ENCODE measurements at places on chromosomes 3 and 15.

DNA sequence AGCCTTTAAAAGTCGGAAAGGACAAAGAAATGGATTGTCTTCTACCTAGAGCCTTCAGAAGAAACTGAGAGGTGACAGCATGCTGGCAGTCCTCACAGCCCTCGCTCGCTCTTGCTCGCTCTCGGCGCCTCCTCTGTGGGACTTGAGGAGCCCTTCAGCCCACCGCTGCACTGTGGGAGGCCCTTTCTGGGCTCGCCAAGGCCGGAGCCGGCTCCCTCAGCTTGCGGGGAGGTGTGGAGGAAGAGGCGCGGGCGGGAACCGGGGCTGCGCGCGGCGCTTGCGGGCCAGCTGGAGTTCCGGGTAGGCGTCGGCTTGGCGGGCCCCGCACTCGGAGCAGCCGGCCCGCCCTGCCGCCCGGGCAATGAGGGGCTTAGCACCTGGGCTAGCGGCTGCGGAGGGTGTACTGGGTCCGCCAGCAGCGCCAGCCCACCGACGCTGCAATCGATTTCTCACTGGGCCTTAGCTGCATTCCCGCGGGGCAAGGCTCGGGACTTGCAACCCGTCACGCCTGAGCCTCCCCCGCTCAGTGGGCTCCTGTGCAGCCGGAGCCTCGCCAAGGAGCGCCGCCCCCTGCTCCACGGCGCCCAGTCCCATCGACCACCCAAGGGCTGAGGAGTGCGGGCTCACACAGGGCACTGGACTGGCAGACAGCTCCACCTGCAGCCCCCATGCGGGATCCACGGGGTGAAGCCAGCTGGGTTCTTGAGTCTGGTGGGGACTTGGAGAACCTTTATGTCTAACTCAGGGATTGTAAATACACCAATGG, 953.8 kb upstream of the GBE1 start:
- no peak for DNase-seq

- DNase-seq, result no peak
Measured at GRCh38 chr15:91652610-91653207, 200.8 kb upstream of the SLCO3A1 start.

GRCh38 chr3:62335196-62335595, 38.2 kb downstream of the FEZF2 start:
- DNase-seq, result no peak

- DNase-seq, result no peak
Measured at GRCh38 chr3:21464746-21465145, 286.3 kb downstream of the ZNF385D start.

- no peak for DNase-seq
Measured at GRCh38 chr3:142022381-142022780, 127.0 kb downstream of the TFDP2 start.

- no peak for DNase-seq
Measured at GRCh38 chr15:48501208-48501607, 144.3 kb downstream of the FBN1 start.

DNA sequence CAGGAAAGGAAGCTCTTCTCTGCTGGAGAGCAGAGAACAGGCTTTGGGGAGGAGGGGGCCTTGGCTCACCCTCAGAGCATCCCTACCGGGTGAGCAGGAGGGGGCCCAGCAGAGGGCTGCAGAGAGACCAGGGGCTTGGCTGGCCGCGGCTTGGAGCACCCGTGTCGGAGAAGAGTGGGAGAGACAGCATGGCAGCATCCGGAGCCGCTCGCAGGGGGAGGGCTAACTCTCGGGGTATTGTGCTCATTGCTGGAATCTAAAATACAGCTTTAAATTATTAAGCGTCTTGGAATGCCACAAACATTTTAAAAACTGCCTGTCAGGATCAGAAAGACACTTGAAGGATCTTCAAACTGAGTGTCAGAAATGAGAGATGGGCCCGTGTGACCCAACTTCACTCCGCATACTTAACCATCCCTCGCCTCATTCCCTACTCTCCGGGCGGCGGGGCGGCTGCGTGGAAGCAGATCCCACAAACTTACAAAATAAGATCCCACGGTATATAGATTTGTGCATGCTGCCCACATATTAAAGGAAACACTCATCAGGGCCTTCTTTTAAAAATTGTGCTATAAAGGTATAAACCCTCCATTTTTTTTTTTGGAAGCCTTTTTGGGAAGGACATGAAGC, 53.9 kb downstream of the EIF4E3 start:
- no peak for DNase-seq

DNA sequence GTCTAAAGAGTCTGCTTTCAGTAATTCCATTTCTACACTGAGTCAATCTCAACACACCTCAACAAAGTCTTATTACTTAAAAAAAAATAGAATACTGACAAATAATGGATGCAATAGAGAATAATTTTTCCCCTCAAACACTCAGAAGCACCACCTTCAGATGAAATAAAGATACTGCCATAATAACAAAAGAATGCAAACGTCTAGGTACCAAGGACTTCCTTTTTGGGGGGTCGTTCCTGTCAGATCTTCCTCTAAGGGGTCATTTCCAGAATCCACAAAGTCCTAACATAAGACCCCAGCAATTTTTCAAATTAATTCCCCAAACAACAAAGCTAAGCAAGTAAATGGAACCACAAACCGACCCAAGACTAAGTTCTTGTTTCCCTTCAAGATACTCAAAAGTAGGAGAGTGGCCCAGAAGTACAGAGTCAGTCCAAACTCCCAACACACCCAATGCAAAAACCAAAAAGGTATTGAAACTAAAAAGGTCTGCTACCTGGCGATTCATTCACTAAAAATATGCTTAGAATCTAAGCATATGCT, 1.3 kb downstream of the RYK start:
- DNase-seq, result no peak

DNA sequence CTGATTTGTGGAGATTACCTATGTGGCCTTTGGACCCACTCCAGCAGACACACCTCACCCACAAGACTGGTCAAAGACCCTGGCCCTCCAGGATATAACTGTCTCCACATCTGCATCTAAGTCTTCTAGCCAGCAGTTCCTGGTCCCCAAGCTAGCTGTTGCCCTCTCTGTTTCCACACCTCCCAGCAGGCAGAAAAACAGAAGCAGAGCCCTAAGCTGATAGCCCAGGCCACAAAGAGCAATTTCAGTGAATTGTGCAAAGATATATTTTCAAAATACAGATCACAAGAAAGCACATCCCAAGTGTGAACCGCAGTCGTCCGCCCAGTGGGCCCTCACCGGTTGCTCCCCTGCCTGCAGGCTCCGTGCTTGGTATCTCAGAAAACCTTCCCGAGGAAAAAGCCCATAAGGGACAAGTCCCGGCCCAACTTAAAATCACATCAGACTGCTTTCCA, 2.6 kb downstream of the TNIK start:
- DNase-seq, result no peak

- DNase-seq, result no peak
Measured at GRCh38 chr15:85331655-85332285, 48.6 kb upstream of the AKAP13 start.

DNA sequence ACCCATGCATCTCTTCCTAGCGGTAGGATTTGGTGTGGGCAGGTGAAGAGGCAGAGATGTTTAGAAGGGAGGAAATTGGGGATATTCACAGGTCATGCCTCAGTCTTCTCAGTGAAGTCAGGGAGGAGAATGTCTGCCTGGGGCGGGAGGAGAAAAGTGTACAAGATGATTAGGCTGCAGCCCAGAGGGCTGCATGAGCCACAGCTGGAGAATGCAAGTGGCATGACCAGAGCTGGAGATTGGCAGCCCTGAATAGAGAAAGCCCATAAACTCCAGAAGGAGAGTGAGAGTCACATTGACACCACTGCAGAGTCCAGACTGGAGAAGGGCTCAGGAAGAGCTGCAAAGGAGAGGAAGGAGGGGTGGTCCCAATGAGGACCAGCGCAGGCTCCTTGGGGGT, 22.6 kb downstream of the PDHB start:
- DNase-seq, result no peak

DNA sequence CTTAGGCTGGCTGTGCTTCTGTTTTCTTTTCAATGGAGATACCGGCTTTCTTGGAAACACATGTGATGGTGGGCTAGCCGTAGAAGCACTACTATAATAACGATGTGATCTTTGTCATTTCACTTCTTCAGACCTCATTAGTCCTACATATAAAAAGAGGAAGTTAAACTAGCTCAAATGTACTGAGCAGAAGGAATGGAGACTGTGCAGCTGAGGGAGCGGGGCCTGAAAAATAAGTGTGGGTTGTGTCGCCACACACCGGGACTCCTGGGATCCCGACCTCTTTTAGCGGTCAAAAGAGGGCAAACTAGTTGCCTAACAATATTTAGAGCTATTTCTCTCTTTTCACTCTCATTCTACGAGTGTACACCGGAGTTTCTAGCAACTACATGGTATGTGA, 1.0 kb upstream of the RNF7 start:
- DNase-seq, result no peak

- DNase-seq, result no peak
Measured at GRCh38 chr15:28873585-28874190, 12.1 kb upstream of the APBA2 start.

DNA sequence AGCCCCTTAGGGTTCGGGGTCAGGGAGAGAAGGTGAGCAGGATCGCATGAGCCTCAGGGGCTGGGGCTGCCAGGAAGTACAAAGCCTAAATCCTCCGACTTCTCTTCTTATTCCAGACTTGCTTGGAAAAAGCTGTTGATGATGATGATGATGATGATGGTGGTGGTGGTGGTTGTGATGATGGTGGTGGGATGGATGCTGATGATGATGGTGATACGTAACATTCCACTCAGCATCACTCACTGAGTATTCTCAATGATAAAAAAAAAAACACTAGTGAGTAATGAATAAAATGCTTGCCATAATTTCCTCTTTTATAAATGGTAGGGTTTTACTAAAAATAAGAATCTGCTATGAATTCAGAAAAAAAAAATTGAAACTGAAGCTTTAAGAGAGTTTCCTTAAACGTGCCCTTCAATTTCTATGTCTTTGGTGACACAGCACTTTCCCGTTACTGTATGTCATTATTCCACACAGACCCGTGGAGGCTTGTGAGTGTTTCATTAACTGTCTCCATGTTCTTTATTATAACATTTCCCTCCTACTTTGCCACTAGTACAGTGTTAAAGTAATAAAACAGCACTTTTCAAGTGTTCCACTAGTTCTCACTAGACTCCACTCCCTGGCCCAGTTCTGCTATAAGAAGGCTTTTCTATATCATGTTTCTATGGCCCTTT, 5.4 kb upstream of the ACAN start:
- no peak for DNase-seq

- DNase-seq, result no peak
Measured at GRCh38 chr15:99998661-99999101, 265.4 kb upstream of the LYSMD4 start.

- no peak for DNase-seq
Measured at GRCh38 chr3:42007785-42008184, 45.9 kb upstream of the ULK4 start.

- no peak for DNase-seq
Measured at GRCh38 chr3:104992676-104993075, 374.0 kb upstream of the ALCAM start.

DNA sequence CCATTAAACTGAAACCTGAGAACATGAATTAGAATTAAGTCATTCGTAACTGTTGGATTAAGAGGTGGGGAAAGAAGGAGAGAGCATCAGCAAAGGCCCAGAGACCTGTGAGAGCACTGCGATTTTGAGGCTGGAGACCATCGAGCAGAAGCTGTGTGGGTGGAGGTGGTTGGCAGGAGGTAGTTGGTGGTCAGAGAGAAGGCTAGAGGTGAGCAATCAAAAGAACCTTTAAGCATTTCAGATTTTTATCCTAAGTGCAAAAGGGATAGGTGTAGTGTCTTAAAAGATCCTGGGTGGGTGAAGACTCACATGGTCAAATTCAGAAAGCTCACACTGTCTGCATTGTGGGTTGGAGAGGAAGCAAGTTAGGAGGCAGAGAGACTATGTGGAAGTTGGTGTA, 65.1 kb upstream of the TEX264 start:
- DNase-seq, result no peak

DNA sequence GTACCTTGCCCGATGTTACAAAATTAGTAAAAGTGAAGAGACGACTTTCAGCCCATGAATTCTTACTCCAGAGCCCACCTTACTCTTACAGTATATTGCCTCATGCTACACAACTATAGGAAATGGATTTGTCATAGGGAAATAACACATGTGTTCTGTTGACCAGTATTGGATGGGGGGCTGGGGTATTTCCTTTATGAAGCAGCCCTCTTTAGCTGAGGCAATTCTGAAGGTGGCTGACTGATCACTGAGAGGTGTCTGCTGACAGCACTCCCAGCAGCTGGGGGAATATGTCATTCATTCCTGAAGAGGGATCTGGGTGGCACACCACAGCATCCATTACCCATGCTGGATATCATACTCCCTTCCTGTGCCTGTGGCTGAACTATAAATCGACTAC, 6.4 kb upstream of the GOLM2 start:
- DNase-seq, result no peak

DNA sequence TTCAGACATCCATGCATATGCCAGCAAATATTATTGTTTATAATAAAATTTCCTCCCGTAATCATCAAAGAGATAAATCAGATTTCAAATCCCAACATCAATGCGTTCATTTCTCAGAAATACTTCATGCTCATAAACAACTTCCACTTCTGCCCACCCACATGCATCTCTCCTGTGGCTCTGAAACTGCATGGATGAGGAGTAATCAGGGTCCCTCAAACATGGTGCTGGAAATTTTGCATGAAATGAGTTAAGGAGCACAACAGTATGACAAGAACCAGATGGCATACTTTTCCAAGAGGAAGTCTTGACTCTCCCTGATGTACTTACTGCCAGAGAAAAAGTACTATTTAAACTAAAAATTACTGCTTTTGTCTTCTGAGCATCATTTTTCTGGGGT, 26.9 kb upstream of the MFSD1 start:
- DNase-seq, result no peak

DNA sequence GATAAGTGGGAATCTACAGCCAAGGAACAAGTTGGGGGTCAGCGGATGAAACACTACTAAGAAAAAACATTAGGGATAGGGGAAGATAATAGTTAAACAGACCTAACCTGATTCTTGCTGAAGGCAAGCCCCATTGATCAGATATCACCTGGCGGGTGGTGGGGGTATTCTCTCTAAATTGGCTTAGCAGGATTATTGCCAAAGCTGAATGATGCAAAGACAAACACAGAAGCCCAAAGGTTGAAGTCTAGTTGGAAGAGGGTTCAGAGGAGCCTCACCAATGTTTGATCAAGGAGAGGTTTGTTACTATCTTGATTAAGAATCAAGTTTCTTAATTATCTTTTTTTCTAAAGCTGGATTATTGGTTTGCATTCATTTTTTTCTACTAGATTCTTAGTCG, 371.9 kb upstream of the CNTN4 start:
- DNase-seq, result no peak

DNA sequence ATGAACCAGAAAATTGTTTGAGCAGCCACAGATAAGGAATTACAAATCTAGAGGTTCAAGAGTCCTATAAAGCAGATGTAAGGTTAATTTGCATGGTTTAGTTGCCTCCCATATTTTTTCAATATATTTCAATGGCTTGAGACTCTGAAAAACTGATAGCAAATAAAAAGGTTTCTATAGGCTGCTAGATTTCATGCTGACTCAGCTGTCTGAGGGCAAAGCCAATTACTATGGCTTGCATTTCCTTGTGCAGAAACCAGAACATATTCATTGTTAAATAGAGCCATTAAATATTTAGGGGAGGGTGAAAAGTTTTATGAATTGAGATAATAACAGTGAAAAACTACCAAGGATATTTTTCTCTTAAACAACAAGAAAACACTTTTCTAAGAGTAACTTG, 278.1 kb upstream of the CADM2 start:
- DNase-seq, result no peak

- DNase-seq, result no peak
Measured at GRCh38 chr3:4313606-4314293, 10.6 kb downstream of the SETMAR start.
